ENCODE measurements at places on chromosomes 5 and 9. TPM values are rescaled to one million over a fixed set of nuclear protein-coding genes. Genes with fewer than 3 reads are reported as not detected.

DNA sequence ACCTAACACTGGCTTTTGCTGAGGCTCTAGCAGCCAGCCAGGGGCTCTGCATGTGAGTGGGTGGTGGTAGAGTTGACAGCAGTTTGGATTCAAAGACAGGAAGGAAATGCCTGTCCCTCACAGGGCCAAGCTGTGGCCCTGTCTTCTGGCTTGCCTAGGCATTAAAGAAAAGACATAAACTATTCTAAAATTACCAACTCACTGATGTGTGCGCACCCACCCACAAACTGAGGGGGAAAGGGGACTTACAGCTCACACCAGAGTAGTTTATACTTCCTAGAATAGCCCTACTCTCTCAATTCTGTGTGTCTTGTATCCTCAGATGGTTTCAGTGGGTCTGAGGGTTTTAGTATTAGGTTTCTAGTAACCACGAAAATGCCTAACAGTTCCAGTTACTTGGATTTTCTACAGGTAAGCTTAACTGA lies 18.3 kb upstream of the IL13 start:
- no peak for ATAC-seq

DNA sequence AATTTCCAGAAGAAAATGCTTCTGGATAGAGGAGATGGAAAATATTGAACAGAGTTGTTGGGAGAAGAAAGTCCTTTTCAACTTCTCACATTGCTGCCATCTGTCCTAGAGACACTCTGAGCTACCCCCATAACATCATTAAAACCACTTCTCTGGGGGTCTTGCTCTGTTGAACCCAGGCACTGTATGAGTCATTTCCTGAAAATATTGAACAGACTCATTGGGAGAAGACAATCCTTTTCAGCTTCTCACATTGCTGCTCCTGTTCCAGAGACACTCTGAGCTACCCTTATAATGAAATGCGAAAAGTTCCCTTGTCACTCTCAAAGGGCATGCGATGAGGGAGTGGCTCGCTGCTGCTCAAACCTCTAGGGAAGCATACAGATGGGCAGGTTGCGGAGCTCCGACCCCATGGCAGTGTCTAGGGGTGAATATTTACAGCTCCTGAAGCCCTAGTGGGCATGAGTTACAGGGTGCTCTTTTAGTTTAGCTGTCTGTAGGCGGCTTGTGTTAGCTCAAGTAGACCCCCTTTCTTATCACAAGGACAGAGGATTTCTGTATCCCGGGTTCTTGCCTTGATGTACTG lies 90.7 kb downstream of the CDKN2A start:
- ATAC-seq, result no peak

- ATAC-seq, result no peak
Measured at GRCh38 chr5:168171901-168172759, 119.3 kb upstream of the WWC1 start.

- ATAC-seq, result no peak
Measured at GRCh38 chr5:107483231-107484024, 187.3 kb downstream of the EFNA5 start.

DNA sequence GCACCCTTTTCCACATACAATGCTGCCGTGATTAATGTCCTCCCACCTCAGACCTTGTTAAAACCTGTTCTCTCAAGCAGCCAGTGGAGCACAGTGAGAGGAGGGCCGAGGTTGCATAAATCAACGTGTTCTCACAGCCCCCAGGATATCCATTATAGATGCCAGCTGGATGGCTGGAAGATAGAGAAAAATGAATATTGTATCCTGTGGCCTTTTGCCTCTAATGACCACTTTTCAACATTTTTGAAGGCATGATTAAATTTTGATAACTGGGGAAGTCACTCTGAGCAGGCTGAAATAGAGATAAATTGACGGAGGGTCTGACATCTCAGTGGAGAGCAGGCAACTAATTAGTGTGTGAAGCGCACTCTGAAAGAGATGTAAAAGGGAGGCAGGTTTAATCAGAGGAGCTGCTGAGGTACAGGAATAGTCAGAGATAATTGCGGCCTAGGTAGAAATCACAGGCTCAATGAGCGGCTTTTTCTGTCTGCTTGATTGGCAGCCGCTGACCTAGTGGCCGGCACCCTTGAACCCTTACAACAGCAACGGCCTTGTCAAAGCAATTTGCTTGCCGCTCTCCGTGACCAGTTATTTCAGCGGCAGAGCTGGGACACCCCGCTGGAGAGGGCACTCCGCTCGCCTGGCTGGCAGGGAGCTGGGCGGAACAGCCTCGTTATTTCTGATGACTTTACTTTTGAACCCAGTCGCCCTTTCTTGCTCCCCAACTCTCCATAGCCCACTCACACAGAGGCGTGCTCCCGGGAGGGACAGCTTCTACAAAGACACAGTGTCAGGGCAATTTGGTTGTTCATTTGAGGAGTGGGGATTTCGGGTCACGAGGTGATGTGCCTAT lies 560.7 kb downstream of the PSAT1 start:
- ATAC-seq, result no peak

- peak; percentile 5 for ATAC-seq
Measured at GRCh38 chr5:172364773-172365172, 81.2 kb upstream of the UBTD2 start.

- no peak for ATAC-seq
Measured at GRCh38 chr9:3740690-3741419, 215.1 kb upstream of the RFX3 start.

- no peak for ATAC-seq
Measured at GRCh38 chr9:69086312-69086711, 50.8 kb downstream of the FXN start.

DNA sequence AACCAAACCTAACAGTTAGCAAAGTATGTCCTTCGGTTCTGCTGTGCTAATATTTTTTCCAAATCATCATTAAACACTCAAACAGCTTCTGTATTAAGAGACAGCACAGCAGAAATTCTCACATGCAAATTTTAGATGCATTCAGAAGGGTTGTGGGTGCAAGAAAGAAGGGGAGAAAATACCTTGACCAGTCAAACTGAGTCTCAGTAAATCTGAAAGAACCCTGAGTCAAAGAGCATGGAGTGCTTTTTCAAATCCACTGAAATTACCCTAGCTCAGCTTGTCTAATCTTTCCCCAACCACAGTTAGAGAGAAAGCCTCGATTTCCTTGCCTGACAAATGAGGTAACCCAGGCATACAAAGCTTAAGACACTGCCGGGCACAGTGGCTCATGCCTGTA lies 55.1 kb downstream of the RETREG1 start:
- no peak for ATAC-seq

- no peak for ATAC-seq
Measured at GRCh38 chr9:128370367-128370751, 815 bp upstream of the URM1 start.

- ATAC-seq, result no peak
Measured at GRCh38 chr5:174618589-174618988, 105.8 kb upstream of the MSX2 start.

DNA sequence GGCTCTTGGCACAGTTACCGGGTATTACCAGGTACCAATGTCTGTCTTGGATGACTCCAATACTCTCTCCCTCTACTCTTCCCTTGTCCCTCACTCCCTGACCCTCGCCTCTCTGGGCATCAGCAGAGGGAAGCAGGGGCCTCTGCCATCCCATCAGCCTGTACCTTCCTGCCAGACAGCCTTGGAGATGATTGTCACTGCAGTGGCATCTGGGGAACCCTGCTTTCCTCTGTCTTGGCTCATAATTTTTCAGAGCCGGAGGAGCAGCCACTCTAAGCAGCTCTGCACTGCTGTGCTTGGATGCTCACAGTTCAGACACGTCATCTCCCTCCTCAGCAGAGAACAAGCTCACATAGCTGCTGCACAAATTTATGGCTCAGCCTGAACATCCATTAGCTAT lies 274.1 kb downstream of the SMARCA2 start:
- ATAC-seq, result no peak

DNA sequence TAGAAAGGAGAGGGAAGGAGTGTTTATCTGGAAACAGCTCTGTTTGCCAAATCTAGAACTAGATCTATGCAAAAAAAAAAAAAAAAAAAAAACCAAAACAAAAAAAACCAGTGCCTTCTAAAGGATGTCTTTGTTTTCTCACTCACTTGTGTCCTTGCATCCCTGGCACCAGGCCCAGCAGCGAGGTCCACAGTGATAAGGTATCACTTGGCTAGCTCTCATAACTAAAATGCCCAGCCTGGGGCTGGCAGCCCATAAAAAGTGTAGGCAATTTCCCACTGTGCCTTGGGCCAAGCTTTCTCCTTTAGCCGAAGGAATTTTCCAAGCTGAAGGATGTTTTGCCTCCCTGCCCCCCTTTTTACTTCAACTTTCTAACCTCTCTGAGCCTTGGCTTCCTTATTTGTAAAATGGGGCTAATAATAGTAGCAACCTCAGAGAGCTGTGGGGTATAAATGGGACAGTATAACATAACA lies 20.8 kb downstream of the RGS3 start:
- peak; percentile 60 for ATAC-seq

DNA sequence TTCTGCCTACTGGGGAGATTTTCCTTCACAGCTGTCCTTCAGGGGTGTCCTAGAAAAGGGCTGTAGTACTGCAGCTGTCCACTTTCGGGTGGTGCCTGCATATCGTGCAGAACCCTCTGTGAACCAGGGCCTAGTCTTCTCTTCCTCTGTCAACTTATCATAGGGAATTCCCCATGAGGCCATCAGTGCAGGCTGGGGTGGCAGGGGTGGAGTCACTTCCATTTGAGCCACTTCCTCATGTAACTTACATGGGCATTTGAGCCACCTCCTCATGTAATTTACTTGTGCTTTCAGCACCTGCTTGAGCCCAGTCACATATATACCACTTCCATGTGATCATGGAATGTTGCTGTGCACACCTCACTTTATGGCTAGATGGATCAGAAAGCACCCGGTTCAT lies 742.0 kb upstream of the RGMB start:
- no peak for ATAC-seq

DNA sequence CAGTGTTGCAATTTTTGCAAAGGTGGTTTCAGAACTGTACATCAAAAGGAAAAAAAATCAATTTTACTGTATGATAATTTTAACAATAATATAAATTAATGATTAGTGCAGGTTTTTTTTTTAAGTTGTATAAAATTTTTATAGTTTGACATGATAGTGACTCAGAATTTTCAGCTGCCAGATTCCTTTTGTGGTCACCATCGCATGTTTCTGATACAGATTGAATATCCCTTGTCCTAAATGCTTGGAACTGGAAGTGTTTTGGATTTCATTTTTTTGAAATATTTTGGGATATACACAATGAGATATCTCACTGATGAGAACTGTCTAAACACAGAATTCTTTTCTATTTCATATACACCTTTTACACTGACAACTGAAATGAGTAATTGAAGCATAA lies 361.3 kb downstream of the RAB3C start:
- no peak for ATAC-seq

GRCh38 chr9:16335788-16336580 lies 534.5 kb downstream of the BNC2 start:
- peak; percentile 94 for ATAC-seq

DNA sequence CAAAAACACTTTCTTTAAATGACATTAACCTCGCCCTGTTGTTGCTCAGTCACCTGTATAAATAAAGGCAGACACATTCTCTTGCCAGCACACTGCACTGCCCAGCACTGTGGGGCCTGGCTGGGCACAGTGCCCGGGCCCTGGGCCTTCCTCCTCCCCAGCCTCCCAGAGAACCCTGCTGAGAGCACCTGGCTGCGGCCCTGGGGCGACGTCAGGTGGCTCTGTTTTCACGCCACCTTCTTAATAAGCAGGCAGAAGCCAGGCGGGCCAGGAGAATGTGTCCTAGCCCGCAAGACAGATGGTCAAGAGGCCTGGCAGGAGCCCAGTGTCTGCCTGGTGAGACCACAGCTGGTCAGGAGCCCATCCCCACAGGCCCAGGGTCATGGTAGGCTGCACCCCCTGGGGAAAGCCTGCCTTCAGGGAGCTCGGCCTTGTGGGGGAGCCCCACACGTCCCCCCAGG lies 8.2 kb upstream of the AGPAT2 start:
- no peak for ATAC-seq

Gene DAB2
- 121 TPM for total RNA-seq

Gene C5orf52
- not detected for total RNA-seq

Gene NREP
- 19.8 TPM for total RNA-seq

Gene HAVCR2
- 15.2 TPM for total RNA-seq

Gene S1PR3
- 141 TPM for total RNA-seq

Gene DAPK1
- total RNA-seq, result 119 TPM

Gene FGD3
- total RNA-seq, result 3.4 TPM

Gene PPP2R2B
- 3.0 TPM for total RNA-seq

Gene HRH2
- 1.8 TPM for total RNA-seq

Gene PCDHB8
- total RNA-seq, result 0.27 TPM

Gene NR5A1
- not detected for total RNA-seq

Gene TEK
- total RNA-seq, result 11.5 TPM

Gene BARHL1
- total RNA-seq, result not detected

Gene SUSD1
- 7.5 TPM for total RNA-seq

Gene SHC3
- 4.9 TPM for total RNA-seq

Gene NR3C1
- total RNA-seq, result 69.7 TPM
